ENCODE measurements at places on chromosomes 7 and 10.
A peak's percentile ranks its signal among the peaks of the same experiment; 100 is the strongest.

DNA sequence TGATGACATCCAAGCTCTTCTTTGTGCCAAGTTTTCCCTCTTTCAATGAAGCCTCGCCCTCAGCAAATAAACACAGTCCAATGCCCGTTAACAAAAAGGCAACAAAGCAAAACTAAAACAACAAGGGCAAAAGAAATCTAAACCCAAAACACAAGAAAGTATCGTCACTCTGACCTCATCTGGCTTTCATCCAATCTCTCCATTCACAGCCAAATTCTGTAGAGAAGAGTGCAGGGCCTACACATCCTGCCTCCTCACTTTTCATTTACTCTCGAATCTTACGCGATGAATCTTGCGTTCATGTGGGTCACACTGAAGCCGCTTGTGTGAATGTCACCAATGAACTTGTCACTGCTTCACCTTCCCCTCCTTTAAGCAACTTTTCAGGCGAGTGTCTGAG is 15.9 kb upstream of the AKR1E2 start:
- DNase-seq, result no peak

DNA sequence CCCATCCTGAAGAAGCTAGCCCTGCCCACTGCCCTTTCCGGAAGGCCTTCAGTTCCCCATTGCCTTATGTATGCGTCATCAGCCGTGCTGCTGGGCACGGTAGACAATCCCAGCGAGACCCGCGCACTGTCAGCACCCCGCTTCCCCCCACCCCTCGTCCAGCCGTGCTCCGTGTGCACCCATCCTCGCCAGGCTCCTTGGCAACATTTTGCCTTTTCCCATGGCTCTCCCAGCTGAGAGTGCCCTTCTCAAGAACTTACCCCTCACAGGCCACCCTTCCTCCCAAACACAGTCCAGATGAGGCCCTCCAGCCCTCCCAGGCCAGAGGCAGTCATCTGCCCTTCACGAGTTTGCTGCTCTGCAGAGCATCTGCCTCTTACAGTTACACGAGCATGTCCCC is 633.8 kb upstream of the FOXK1 start:
- no peak for DNase-seq

- DNase-seq, result peak; percentile 74
These were observed 41.4 kb upstream of the MAP3K8 start for GRCh38 chr10:30392564-30392990.

DNA sequence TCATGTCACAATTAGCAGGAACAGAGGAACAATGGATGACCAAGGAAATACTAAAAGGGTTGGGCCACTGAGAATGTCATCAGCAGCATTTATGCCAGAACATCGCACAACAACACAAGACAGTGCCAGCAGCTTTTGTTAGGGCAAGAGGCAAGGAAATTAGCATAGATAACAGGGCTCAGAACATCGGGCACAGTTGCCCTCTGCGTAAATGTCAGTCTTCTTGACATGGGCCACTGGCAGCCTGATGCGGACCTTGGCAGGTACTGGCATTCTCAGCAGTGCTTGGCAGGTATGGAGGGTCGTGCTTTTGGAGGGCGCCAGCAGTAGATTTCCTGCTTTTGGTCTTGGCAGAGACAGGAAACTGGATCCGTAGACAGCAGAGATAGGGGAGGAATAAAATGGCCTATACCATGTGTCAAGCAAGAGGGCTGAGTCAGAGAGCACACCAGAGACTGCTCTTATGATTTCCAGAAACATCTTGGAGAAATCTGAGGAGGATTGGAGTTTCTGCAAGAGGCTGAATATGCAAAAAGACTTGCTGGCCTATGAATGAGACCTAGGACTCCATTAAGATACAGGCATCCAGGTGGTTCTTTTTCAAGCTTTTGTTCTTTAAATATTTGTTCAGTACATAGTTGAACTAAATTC is 371.5 kb upstream of the MTPN start:
- no peak for DNase-seq

Data from HEK293T (cell line).